ENCODE measurements at places on chromosomes 3 and 15.

DNA sequence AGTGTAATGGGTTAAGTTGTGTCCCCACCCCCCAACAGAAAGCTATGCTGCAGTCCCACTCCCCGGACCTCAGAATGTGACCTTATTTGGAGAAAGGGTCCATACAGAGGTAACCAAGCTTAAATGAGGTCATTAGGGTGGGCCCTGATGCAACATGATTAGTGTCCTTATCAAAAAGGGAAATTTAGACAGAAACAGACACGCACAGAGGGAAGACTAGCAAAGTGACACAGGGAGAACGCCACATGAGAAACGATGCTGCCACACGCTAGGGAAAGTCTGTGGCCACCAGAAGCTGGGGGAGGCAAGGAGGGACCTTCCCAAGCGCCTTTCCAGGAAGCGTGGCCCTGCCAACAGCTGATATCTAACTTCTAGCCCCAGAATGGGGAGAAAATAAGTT, 65.4 kb downstream of the RPN1 start:
- DNase-seq = no peak

DNA sequence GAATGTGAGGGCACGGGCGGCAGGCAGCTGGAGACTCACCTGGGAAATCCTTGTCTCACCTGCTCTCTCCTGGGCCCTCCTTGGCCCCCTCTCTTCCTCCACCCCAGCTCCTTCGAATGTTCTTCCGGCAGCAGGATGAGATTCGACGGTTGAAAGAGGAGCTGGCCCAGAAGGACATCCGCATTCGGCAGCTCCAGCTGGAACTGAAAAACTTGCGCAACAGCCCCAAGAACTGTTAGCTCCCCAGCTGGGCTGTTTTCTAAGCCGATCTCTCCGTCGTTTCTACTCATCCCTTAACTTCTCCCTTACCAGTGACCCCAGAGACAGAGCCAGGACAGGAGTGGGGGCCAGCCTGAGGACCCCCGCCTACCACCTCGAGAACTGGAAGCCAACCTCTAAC, 95.0 kb downstream of the ANP32A start:
- no peak for DNase-seq

DNA sequence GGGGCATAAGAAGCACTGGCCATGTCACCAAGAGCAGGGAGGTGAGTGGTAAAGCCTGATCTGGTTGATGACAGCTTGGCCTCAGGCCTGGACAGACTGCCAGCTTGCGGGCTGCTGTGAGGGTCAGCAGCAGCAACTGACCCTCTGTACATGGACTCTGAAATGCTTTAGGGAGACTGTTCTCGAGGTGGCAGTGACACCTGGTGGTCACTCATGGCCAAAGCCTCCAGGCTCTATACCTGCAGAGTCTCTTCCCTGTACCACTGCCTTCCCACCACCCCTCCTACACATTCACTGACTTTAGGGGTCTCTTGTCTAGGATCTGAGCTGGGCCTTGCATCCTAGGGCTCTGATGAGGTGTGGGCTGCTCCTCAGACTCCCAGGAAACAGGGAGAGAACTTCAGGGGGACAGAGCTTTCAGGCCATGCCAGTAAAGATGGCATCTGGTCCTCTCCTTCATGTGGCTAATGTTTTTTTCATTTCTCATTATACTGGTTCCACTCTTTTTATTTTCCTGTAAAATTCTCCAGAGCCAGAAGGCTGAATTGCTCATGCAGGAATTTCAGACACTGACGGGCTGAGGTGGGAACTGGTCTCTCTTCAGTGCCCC, 17.2 kb upstream of the TIMP4 start:
- DNase-seq = no peak

DNA sequence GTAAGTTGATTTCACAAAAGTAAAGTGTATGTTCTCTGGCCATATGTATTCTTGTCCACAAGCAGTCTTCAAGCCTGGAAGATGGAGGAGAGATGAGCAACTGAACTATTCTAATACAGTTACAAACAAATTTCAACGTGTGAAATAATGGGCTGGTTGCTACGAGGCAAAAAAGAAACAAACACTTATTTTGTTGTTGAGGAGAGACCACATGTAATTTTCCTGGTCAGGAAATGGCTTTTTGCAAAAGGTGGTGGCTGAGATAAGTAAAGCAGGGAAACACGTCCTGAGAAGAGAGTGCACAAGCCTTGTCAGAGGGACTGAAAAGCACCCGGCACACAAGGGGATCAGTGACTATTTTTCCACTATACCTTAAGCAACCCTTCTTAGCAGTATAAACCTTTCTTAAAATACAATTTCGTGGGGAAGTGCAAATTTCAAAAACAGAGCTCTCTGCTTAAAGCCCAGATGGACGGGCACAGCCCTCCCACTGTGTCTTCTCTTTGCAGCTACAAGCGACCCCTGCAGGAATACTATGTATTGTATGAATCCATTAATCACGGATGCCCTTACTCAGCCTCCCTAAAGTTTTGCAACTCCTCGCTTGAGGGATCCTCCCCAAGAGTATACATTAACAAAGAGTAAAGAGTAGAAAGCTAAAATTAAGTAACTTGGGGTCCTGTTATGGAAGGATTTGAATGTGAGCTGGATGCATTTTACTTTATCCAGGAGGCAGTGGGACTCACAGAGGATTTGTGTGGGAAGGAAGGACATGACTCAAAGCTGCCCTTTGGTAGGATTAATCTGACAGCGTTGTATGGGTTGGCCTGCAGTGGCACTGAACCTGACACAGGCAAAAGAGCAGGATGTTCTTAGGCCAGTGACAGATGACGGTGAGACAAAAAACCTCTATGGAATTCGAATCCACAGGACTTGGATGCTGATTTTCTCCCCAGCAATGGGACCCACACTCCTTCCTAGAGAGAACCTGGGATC, 253.7 kb downstream of the IL5RA start:
- no peak for DNase-seq

DNA sequence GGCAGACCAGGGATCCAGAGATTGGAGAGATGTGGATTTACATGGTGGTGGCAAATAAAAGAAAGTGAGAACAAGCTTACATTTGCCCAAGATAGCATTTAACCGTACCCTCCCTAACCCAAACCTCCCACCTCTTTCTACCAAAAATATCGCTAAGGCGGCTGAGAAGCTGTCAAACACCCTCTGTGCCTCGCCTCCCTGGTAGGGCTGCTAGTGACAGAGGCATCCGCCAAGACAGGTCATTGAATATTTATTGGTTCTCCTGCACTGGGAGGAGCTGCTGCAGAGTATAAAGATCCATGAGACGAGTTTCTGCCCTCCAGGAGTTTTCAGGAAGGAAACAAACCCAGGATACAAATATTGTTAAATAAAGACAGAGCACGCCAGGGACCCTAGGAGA, 107.3 kb upstream of the TMC3 start:
- no peak for DNase-seq

DNA sequence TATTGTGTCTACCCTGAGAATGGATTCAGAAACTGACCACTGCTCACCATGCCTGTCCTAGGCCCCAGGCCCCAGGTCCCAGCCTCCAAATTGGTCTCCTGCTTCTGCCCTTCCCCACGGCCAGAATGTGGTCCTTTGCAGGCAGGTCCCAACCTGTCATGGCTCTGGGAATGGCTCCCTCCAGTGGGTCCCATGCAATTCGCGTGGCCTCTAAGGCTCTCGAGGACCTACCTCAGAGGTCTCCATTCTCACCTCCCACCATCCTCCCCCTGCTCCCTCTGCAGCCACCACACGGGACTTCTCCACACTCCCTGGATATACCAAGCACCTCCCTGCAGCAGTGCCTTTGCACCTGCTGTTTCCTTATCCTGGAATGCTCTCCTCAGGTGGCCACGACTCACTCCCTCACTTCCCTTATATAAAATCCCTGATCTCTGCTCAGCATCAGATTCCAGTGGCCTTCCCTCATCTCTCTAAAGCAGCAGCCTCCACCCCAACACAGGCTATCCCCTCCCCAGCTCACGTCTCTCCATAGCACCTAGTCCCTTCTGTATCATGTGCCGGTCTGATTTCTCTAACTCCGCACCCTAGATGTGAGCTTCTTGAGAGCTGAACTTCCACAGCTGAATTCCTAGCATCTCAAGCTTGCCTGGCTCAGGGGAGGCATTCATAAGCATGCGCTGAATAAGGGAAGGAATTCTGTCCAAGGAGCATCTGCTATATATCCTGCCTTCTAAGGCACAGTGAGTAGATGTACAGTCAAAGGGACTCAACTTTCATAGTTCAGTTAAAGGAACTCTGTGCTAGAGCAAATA, 56.9 kb downstream of the ARRDC4 start:
- no peak for DNase-seq

DNA sequence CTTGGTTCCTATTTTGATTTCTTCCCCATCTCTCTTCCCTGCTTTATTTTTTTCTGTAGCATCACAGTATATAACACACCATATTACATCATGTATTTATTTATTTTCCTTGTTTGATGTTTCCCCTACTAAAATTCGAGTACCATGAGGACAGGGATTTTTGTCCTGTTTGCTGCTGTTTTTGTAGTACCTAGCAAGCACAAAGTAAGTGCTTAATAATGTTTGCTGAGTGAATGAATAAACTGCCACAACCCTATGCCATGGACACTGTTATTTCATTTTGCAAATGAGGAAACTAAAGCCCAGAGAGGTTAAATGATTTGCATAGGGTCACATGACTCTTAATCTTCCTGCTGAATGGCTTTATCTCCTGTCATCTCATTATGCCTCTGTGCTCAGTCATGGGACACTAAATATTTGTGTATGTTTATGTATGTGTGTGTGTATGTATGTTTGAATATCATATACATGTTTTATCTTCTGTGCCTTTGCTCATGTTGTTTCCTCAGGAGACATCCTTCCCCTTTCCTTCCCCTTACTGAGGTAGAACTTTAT, 26.1 kb upstream of the MGA start:
- DNase-seq = no peak

DNA sequence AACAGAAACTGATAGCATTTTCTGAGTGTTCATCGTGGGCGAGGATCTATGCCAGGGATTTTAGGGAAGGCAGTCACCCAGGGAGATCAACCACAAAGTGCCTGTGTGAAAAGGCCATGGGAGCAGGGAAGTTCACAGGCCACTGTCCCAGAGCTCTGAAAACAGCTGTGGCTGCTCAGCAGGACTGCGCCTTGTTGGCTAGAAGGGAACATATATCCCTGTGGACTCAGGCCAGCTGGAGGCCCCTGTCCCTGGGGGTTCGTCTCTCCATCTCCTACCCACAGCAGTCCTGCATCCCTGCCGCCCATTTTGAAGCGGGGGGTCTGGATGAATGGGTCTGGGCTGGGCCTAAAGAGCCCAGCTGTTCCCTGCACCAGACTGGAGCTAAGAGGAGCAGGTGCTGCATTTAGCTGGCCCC, 27.8 kb downstream of the PPCDC start:
- no peak for DNase-seq

DNA sequence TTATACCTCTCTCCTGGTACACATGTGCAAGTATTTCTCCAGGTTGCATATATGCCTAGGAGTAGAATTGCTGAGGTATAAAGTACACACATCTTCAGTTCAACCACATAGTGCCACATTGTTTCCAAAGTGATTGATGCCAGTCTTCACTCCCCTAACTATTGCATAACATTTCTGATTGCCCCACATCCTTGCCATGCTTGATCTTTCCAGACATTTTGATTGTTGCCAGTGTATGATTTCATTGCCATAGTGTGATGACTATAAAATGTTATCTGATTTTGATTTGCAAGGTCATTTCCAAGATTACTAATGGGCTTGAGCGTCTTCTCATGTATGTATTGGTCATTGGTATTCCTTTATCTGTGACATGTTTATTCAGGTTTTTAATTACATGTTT, 61.1 kb upstream of the MLF1 start:
- no peak for DNase-seq

GRCh38 chr3:51686056-51686455, 15.0 kb downstream of the TEX264 start:
- DNase-seq = no peak

DNA sequence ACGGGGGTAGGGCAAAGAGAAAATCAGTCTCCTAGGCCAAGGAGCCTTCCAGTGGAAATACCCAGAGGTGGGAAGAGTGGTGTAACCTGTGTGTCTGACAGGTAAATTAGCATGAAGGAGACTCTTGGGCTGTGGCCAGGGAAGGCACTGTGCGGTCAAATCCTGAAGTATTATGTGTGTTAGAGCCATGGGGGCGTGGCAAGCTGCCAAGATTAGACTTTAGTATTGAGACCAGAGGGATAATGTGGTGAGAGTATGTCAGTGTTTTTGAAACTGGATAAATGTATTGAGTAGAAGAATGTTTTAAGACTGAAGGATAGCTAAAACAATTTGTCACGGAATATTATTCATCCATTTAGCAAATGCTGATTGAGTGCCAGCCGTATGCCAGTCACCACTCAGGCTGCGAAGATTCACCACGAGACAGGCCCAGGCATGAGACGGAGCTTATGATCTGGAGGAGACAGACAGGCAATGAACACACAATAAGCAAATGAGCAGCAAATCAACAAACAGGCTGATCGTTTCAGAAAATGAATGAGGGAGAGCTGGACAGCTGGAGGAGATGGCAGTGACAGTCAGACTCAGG, 445.9 kb downstream of the MCTP2 start:
- DNase-seq = no peak

GRCh38 chr3:171286580-171287249, 173.5 kb downstream of the TNIK start:
- no peak for DNase-seq

Data from SHP77 treated with DMSO at 0.1 percent for 48 hours (cell line).